T-cell (primary cell): ENCODE measurements at places on chromosomes 12 and 14.
A peak's percentile ranks its signal among the peaks of the same experiment; 100 is the strongest.

- no peak for DNase-seq
These were observed 9.9 kb downstream of the HECTD1 start for GRCh38 chr14:31197671-31198070.

GRCh38 chr12:6450869-6451347 is 934 bp upstream of the TAPBPL start:
- no peak for DNase-seq

- DNase-seq = no peak
These were observed 174.6 kb upstream of the TBX3 start for GRCh38 chr12:114858388-114859146.

GRCh38 chr14:102215071-102215470 is 75.4 kb downstream of the WDR20 start:
- DNase-seq = no peak

DNA sequence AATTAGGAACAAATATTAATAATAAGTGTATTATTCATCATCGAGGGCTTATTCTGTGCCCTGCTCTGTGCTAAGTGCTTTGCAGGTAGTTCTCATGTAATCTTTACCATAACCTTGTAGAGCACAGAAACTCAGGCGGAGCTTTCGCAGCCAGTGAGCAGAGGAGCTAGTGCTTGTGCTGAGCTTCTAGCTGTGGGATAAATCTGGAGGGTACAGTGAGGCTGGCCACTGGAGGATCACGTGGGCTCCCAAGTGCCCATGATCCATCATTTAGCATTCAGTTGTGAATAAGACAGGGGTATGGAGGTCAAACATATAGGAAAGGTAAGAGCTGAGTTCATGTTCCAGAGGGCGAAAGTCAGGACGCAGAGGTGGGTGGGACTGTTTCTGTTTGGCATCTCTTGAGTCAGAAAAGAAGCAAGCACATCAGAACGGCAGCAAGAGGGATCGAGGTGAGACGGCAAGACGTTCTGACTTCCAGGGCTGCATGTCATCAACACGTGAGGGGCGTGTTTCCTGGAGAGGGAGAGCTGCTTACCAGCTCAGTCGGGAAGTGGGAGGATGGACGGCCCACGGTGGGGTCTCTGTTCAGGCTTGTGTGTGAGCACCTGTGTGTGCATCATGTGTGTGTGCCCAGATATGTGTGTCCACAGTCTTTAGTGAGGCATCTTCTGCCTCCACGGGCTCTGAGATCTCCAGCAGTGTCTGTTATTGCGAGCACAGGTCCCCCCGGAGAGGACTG is 16.8 kb upstream of the KRT80 start:
- no peak for DNase-seq

GRCh38 chr12:22396253-22396652 is 61.7 kb upstream of the ST8SIA1 start:
- no peak for DNase-seq

DNA sequence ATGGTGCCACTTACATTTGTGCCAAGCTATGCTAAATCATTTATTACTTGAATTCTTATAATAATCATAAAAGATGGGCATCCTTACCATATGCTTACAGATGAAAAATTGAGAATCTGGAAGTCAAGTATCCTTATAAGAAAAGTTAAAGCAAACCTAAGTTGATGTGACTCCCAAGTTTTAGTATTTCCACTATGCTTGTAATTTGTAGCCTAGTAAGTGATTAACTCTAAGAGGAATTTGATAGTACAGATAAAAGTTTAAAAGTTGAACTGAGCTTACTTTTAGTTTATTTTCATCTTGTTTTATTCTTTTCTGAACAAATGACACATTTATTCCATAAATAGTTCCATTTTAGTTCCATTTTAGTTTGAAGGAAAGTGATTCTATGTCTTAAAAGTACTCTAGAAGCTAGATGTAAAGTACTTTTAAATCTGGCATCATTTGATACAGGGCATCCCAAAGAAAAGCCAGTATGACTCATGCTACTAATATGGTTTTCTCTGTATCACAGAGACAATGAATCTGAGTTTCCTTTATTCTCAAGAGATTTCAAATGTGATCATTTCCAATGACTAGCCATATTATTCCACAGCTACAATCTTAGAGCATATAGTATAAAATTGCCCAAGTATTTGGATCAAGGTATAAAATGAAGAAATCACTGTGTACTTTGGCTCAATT is 596.0 kb downstream of the SLC16A7 start:
- no peak for DNase-seq

DNA sequence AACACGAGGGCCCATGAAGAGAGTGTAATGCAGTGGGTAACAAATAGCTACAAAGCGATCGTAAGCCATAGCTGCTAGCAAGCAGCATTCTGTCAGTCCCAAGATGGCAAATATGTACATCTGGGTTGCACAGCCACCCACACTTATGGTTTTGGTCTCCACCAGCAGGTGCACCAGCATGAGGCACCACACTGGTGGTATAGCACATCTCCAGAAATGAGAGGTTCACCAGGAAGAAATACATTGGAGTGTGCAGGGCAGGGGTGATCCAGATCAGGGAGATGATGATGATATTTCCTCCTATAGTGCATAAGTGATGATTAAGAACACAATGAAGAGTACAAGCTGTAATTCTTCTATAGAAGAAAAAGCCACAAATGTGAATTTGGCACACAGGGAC is 26.4 kb upstream of the OR10A7 start:
- no peak for DNase-seq

DNA sequence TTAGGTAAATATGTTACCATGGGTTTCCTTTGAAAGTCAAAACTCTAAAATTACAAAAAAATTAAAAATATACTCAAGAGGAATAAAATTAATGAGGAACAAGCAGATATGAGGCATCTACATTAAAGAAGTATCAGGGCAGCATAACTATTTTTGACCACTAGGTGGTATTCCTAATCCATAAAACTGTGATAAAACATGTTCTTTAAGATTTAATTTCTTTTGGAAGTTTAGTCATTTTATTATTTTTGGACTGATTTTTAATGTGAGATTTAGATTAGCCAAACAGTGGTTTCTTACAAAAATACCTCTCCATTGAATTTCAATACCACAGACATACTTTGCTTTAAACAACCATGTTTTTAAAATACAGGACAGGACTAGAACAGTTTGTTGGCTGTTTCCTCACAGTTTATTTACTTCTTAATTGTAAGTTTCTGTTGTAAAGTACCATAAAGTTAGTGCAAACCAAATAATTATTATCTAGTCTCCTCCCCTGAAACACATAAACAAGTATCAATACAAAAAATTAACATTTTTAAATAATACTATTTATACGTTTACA is 49.8 kb downstream of the NTS start:
- no peak for DNase-seq

GRCh38 chr12:111024205-111024801 is 103.9 kb upstream of the MYL2 start:
- peak; percentile 33 for DNase-seq

DNA sequence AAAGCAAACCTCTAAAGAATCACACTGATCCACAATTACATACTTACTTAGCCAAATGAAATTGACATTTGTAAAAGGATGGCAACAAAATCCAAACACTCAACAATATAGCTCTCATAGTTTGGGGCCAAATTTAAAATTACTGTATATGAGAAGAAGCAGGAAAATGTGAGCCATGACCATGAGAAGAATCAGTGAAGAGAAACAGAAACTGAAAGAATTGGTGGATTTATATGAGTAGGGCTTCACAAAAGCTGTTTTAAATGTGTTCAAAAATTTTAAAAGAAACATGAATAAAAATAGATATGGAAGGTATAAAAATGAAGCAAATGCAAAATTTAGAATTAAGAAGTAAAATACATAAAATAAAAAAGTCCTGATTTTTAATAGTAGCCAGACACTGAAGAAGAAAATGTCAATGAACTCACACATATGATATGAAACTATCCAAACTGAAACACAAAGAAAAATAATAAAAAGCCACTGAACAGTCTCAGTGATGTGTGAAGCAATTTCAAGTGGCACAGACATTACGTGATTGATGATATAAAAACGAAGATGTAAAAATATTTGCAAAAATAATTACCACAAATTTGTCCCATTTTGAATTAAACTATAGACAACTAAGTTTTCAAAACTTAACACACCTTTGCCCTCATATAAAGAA is 87.9 kb upstream of the MDGA2 start:
- DNase-seq = no peak

GRCh38 chr14:20711685-20712084 is 23.1 kb downstream of the ANG start:
- DNase-seq = no peak

DNA sequence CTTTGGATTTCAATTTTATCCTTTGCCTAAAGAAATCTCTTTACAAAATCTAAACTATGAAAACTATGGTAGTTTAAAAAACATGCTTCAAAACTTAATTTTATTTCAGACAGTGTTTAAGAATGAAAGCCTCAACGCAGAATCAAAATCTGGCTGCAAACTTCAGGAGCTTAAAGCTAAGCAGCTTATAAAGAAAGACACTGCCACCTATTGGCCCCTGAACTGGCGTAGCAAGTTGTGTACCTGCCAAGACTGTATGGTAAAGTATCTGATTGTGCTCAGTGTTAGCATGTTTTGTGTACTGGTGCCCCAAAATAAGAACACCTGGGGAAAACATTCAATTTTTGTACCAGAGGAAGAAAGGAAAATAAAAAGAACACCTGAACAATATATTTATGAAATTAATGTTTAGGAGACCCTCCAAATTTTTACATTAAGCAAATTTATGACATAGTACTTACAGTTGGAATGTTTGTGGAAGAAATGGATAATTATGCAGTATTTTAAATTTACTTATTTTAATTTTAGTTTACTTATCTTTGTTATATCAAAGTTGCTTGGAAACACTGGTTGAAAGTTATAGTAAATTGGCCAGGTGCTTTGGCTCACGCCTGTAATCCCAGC is 12.2 kb downstream of the UBR7 start:
- DNase-seq = peak; percentile 45

- DNase-seq = no peak
These were observed 123.8 kb downstream of the KCNH5 start for GRCh38 chr14:62921466-62921865.

- DNase-seq = peak; percentile 56
These were observed 20.9 kb upstream of the BLTP3B start for GRCh38 chr12:100163416-100164152.

- DNase-seq = no peak
These were observed 89.2 kb downstream of the NUAK1 start for GRCh38 chr12:106049546-106049945.

DNA sequence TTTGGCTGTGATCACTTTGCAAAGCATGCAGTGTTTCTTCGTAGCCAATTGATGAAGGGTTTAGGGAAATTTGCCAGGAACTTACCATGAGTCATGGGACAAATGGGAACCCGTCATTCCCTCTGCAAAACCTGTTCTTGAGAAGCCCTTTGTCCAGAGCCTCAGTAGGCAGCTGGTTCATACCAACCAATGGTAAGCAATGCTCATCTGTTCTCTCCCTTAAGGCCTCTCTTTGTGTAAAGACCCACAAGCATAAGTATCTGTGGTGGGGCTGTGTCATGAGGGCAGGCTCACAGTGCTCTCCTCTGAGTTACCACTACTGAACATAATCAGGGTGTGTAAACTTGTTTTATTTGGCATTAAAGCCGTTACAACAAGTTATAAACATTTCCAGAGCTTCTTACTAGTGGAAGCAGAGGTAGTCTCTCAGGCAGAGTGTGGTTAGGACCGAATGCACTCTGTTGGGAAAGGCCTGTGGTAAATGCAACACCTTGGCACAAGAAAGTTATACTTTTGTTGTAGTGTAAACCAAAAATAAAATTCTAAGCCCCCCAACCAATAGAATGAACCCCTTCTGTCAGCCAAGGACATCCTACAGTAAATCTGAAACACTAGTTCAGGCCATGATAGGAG is 119.8 kb downstream of the SINHCAF start:
- DNase-seq = no peak

DNA sequence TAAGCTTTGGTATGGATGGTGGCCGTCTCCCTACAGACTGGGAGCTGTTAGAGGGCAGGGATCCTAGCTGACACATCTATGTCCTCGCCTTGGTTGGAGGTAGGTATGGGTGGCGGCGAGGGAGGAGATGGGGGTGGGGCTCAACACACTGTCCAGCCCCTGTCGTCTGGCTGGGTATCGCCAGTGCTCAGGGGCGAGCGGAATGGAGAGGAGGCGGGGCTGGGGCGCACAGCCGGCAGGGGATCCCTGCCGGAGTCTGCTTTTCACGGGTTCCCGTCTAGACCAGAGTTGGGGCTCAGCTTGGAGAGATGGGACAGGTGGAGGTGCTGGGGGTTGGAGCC is 16.1 kb downstream of the TAMALIN start:
- DNase-seq = no peak

DNA sequence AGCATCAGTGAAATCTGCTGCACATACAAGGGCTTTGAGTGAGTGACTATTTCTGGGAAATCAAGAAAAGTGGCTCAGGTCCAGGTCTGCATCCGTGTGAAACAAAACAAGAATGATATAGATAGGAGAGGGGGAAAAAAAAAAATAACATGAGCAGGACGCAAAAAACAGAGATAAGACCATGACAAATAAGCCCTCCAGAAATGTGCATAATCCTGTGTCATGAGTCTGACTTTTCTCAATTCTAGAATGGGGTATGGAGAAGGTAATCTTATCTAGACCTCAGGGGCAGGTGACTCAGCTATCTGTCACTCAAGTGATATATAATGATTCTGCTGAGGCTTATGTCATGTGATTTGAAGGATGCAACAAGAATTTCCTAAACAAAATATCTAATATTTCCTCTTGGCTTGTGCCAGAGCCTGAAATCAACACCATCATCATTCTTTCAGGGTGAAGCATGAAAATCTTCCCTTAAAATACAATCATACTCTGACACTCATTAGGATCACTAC is 250.0 kb downstream of the PHLDA1 start:
- no peak for DNase-seq

DNA sequence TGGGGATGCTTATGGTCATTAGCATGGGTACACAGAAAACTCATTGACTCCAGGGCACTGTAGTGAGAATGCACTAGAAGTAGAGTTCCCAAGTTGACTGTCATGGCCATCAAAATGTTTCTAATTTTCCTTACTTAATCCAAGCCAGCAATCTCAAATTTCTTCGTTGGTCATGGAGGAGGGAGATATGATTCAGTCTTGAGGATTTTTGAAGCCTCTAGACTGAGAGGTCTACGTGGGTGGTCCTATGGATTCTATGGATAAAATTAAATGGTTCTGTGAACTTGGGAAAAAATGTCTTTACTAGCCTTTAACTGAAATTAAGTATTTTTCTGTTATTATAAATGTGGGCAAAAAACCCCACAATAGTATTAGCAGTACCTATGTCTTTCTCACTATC is 508.5 kb downstream of the FUT8 start:
- DNase-seq = no peak

DNA sequence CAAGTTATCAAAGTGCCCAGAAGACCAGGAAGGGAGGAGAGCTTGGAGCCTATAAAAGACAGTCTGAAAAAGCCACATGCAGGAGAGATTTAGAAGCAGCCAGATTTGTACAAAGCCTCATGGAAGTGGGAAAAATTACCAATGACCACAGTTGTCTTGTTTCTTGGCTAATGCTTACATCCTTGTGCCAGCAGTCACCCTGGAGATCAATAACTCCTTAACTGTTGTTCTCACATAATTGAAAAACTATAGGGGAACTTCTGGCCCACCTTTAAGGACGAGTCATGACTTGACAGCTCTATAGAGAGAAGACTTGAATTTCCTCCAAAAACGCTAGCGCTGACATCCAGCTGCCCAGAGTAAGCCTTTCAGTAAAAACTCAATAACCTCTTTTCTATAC is 313.1 kb downstream of the GALC start:
- DNase-seq = no peak
